ENCODE measurements at places on chromosomes 1 and 21. TPM values are rescaled to one million over a fixed set of nuclear protein-coding genes. Genes with fewer than 3 reads are reported as not detected.

KLF17 gene
- under 0.01 TPM for total RNA-seq

TMEM240 gene
- total RNA-seq = 7.2 TPM

RAP1GAP gene
- total RNA-seq = 1.2 TPM

DNAH14 gene
- 34.0 TPM for total RNA-seq

FAM131C gene
- 0.33 TPM for total RNA-seq

YBX1 gene
- 820 TPM for total RNA-seq
